M059J (cell line): ENCODE measurements at places on chromosomes 1 and 21. TPM values are rescaled to one million over a fixed set of nuclear protein-coding genes. Genes with fewer than 3 reads are reported as not detected.

Gene TIMM17A
- total RNA-seq: 85.0 and 113 TPM in 2 replicates

Gene FCN3
- total RNA-seq: not detected in 2 replicates

Gene LCE3B
- not detected in 2 replicates for total RNA-seq

Gene VWA1
- total RNA-seq: 0.12 and 1.1 TPM in 2 replicates

Gene FYB2
- total RNA-seq: not detected in 2 replicates

Gene MTARC2
- total RNA-seq: 1.1 TPM in 1 of 2 replicates, not detected in the other

Gene NPPA
- not detected in 2 replicates for total RNA-seq

Gene UBXN10
- total RNA-seq: not detected in 2 replicates

Gene ITGB3BP
- total RNA-seq: 63.0 and 69.4 TPM in 2 replicates

Gene CCDC190
- 1.7 and 4.0 TPM in 2 replicates for total RNA-seq

Gene CHD5
- 0.07 TPM in 1 of 2 replicates, not detected in the other for total RNA-seq

Gene PLCH2
- not detected in 2 replicates for total RNA-seq

Gene OR2W3
- not detected in 2 replicates for total RNA-seq

Gene RNF11
- 195 and 237 TPM in 2 replicates for total RNA-seq

Gene OR2T2
- not detected in 2 replicates for total RNA-seq

Gene CACNA1S
- total RNA-seq: not detected in 2 replicates

Gene LEFTY2
- not detected in 2 replicates for total RNA-seq

Gene CFHR1
- total RNA-seq: not detected in 2 replicates

Gene KIAA0040
- 4.4 and 4.6 TPM in 2 replicates for total RNA-seq

Gene C8A
- not detected in 2 replicates for total RNA-seq

Gene ETV3L
- total RNA-seq: not detected in 2 replicates

Gene ARTN
- total RNA-seq: 4.0 and 4.4 TPM in 2 replicates

Gene UMODL1
- total RNA-seq: not detected in 2 replicates

Gene NUCKS1
- 193 and 268 TPM in 2 replicates for total RNA-seq

Gene CLDN14
- not detected in 2 replicates for total RNA-seq

Gene GNG4
- total RNA-seq: 0.32 and 0.52 TPM in 2 replicates

Gene KLHDC8A
- not detected in 2 replicates for total RNA-seq

Gene HSF2BP
- total RNA-seq: 2.0 and 4.7 TPM in 2 replicates

Gene TSSK3
- 0.07 TPM in 1 of 2 replicates, not detected in the other for total RNA-seq

Gene AQP10
- total RNA-seq: not detected in 2 replicates

Gene ITLN2
- total RNA-seq: not detected in 2 replicates

Gene ASCL5
- total RNA-seq: not detected in 2 replicates

Gene F13B
- total RNA-seq: not detected in 2 replicates

Gene AMY2A
- not detected in 2 replicates for total RNA-seq

Gene ATP5PB
- 486 and 582 TPM in 2 replicates for total RNA-seq

Gene C1orf115
- 0.02 and 0.54 TPM in 2 replicates for total RNA-seq
